ENCODE measurements at places on chromosomes 11 and 22. TPM values are rescaled to one million over a fixed set of nuclear protein-coding genes. Genes with fewer than 3 reads are reported as not detected.

DNA sequence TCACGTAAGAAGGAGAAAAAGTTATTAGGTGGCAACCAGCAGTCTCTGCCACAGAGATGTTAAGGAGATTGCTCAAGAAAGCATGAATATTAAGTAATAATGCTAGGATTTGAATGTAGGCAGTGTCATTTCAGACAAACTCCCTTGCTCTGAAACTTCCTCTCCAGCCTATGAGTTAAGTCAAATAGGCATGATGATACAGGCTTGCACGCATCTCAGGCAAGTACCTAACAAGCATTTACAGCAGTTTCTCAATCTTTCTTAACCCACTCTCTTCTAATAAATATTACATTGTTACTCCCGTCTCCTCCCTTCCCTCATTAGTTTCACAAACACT is 72.7 kb downstream of the RAB38 start:
- DNase-seq, result no peak

DNA sequence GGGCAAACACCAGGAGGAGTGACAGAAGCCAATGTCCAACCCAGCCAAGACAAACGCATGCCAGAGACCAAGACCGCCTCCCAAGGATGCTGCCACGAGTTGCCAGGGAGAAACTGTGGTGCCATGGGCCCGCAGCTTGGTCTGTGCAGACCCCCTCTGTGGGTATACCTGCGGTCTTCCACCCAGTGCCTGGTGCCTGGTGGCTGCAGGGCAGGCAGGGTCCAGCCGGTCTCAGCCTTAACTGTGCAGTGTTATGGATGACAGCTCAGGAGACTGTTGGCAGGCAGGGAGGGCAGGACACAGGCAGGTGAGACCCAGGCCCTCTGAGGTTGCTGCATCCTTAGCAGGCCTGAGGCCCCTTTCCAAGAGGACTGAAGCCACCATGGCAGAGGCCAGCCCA is 97.9 kb downstream of the MED15 start:
- DNase-seq, result no peak

NCF4 gene
- total RNA-seq, result not detected

- DNase-seq, result no peak
Observed at GRCh38 chr22:45248832-45249561, 8.3 kb upstream of the KIAA0930 start.

DNA sequence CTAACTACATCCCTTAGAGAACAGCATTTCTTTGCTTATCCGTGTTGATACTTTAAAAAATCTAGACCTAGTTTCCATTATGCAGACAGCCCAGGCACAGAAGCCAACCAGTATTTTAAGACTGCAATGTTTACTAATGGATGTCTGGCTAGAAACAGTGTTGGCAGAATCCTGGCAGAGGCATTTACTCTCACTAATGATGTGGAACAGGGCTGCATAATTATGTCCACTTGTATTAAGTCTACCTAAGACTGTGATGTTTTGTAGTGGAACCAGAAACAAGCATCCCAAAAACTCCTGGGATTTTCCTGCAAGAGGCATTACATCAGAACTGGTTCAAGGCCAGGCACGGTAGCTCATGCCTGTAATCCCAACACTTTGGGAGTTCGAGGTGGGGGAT is 50.2 kb upstream of the PICALM start:
- DNase-seq, result no peak

- DNase-seq, result no peak
Observed at GRCh38 chr11:73652046-73652730, 5.8 kb downstream of the PLEKHB1 start.

DNA sequence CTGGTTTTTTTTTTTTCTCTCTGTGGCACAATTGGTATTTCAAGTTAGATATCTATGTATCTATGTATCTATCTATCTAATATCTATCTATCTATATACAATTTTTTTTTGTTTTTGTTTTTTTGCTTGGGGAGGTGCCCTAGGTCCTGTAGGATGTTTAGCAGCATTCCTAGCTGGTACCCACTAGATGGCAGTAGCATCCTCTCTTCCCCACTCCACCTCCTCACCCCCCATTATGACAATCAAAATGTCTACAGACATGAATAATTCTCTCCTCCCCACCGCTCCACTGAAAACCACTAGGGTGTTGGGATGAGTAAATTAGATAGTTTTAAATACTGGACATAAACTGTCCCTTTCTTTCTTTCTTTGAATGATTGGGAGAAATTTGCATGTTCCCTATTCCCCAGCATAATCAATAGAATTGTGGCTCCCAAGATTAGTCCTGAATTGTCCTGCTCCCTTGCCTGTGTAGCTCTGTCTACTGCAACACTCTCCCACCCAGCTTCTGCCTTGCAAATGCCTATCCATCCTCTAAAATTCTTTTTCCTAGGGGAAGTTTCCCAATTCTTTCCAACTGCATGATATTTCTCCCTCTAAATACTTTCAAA is 1152.4 kb downstream of the LRRC4C start:
- no peak for DNase-seq

DNA sequence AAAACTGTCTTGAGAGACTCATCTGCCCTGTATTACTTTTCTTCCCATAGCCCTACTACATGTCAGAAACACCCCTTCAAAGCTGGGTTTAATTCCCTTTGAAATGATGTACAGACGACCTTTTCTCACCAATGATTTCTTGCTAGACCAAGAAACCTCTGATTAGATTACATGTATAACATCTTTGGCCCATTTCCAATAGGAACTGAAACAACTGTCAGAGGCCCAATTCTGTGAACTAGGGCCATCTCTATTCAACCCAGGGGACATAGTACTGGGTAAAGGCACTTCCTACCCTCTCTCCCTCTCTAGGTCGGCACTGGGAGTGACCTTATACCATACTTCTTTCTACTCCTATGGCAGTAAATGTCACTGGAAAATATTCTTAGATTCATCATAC is 19.4 kb downstream of the NPAT start:
- no peak for DNase-seq

DNA sequence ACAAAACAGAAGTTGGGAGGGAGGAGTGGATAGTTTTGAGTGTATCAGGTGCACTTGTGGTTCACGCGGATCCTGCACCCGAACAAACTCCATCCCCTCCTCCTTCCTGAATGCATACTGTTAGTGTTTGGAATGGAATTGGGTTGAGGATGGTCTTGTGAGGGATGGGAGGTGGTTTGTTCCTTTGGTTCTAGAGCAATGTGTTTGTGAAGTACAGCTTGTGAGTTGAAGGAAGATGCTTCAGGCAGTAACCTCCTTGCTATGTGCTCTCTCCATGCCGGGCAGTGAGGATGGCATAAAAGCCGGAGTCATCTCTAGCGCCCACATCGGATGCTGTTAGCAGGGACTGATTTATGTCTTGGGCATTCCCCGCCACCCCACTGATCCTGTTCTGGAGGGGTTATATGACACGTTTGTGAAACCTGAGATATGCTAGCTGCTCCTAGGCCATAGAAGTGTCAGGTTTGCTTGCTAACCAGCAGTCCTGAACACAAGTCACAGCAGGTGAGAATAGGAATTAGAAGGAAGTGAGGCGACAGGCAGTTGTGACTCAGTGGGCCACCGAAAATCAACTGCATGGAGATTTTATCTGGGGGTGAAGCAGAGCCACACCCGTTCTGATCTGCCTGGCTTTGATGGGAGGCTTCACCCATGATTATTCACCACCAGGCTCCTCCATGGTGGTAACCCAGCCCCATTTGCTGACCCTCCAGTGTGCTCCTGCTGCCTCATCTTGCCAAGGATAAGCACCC is 2.2 kb downstream of the BCR start:
- no peak for DNase-seq

All from kidney epithelial cell (primary cell).